ENCODE measurements at places on chromosomes 2 and 18. TPM values are rescaled to one million over a fixed set of nuclear protein-coding genes. Genes with fewer than 3 reads are reported as not detected.

DNA sequence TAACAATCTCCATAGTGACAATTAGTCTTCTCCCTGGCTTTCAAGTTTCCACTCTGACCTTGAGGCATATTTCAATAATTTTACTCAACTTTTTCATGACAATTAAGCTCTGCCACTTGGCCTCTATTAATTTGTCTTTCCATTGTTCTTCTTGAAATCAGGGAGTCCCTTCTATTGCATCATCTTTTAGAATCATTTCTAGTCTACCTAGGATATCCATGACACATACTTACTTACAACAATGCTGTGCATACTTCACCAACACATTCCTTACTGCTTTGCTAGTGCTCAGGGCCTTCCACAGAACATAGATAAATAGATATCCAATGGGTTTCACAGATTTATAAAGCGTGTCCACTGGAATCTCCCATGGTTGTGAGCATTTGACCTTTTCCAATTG lies 331.5 kb upstream of the LRP1B start:
- DNase-seq: no peak

The PAX3 gene
- total RNA-seq: 16.5 TPM

- DNase-seq: no peak
These were observed 93.4 kb upstream of the MSH2 start for GRCh38 chr2:47309472-47309951.

GRCh38 chr2:197134206-197134605 lies 176.4 kb downstream of the ANKRD44 start:
- no peak for DNase-seq

DNA sequence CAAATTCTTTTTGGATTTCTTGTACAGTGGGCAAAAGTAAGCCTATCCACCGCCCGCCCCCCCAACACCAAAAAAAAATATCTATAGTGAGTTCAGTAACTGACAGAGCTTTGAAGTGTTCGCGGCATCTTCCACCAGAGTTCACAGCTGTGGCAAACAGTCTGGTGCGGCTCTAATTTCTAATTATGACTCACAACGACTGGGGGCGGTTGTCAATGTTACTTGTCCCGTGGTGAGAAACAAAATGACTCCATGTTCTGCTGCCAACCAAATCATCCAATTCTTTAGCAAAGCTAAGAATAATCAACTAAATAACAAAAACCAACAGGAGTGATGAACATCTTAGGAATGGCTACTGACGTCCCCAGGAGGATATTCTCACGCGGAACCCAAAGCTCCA lies 392.5 kb upstream of the SALL3 start:
- DNase-seq: no peak

DNA sequence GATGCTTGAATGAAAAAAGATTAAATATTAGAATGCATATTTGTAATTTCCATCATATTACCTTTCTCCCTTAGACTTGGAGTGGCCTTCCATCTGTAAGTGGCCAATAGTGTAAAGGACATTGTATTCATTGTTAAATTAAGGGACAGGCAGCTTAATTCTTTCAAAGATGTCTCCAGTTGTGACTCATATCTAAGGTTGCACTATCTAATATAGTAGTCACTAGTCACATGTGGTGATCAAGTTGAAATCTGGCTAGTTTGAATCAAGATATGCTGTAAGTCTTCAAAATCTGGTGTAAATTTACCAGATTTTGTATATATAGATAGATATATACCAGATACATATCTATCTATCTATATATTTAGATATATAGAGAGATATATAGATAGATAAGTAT lies 52.4 kb upstream of the AGPS start:
- no peak for DNase-seq

DNA sequence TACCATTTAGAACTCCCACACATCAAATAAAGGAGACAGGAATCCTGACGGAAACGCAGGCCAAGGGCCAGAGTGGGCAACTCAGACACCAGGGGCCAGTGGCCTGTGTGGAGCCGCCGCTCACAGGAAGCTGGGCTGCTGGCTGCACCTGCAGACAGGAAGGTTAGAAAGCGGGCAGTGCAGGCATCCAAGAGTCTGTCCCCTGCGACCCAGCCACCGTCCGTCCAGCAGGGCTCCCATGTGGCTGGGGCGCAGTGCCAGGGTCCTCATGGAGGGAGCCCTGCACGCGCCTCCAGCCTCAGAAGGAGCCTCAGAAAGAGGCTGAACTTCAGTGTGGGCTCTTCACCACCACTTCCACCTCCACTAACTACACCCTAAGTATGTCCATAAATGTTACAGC lies 2.5 kb upstream of the ANO7 start:
- DNase-seq: no peak
